ENCODE measurements at places on chromosomes 1 and 21. TPM values are rescaled to one million over a fixed set of nuclear protein-coding genes. Genes with fewer than 3 reads are reported as not detected.

Gene H6PD
- 6.8 TPM for total RNA-seq

Gene OVAAL
- not detected for total RNA-seq

Gene SAMSN1
- total RNA-seq, result not detected

Gene PSMA5
- 86.9 TPM for total RNA-seq

Gene C8B
- total RNA-seq, result not detected

Gene PTGFRN
- 57.4 TPM for total RNA-seq

Gene ZNF124
- total RNA-seq, result 22.2 TPM

Gene ZSWIM5
- total RNA-seq, result 1.6 TPM

Gene RGS4
- 16.6 TPM for total RNA-seq

Gene SGIP1
- not detected for total RNA-seq

Gene NEXN
- 3.5 TPM for total RNA-seq

Gene PLPPR5
- 2.7 TPM for total RNA-seq

- no peak overlapping the region for H3K4me3 ChIP-seq
- H3K27me3 ChIP-seq, result no peaks in the 10 kb centered on the region
- no peaks in the 10 kb centered on the region for H3K4me1 ChIP-seq
- DNase-seq, result no peak
Observed at GRCh38 chr1:2126331-2127186, 68.0 kb downstream of the FAAP20 start.

DNA sequence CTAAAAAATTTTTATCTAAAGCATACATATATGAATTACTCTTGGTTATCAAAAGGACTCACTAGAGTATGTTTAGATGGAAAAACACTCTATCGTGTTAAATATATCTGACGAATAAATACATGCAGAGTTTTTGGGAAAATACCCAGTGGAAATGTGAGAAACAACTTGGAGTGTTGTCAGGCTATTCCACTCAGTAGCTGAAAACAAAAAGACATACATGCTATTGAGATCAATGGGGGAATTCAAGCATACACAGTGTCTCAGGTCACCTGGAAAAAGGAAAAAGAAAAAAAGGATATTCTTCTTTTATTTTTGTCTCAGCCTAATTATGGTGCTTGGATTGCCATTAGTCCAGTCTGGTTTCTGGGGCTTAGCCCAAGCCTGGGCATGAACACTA lies 247.0 kb upstream of the LYPLAL1 start:
- DNase-seq, result no peak
- H3K27ac ChIP-seq, result no peak overlapping the region
- no peaks in the 10 kb centered on the region for H3K36me3 ChIP-seq

- H3K4me3 ChIP-seq, result no peak overlapping the region
- no peak for DNase-seq
- H3K27ac ChIP-seq, result no peak overlapping the region
Observed at GRCh38 chr1:81664341-81664740, 136.4 kb upstream of the ADGRL2 start.

DNA sequence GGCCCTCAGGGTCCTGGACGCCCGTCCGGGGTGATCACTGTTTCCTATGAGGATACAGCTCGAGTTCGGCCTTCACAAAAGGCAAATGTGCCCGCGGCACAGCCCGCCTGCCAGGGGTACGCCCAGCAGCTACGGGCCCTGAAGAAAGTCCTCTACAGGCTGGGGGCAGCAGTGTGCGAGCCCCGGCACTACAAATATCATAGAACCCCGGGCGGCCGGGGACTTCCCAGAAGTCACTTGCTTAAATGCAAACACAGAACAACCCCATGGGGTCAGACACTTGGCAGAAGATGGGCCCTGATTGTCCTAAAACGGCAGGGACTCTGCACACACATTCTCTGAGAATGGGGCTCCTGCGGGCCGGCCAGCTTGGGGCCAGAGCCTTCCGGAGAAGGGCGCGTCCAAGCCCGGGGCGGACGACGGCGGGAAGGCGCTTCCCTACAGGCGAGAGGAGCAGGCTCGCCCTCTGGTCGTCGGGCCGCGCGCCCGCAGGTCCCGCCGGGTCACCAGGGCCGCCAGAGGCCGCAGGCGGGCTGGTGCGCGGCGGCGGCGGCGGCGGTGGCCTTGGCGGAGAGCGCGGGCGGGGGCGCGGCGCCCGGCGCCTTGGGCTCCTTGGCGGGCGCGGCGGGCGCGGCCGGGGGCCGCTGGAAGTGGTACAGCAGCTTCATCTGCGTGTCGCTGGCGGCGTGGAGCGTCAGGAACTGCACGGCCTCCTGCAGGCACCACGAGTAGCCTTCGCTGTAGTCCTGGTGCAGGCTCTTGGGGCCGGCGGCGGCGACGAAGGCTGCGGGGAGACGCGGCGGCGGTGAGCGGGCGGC lies 888 bp downstream of the HES5 start:
- peak overlapping the region; percentile 54 for H3K4me3 ChIP-seq
- DNase-seq, result no peak
- H3K4me1 ChIP-seq, result peaks cover 47% of the 10 kb centered on the region
- no peaks in the 10 kb centered on the region for H3K27me3 ChIP-seq
- H3K36me3 ChIP-seq, result no peaks in the 10 kb centered on the region
- H3K27ac ChIP-seq, result no peak overlapping the region

DNA sequence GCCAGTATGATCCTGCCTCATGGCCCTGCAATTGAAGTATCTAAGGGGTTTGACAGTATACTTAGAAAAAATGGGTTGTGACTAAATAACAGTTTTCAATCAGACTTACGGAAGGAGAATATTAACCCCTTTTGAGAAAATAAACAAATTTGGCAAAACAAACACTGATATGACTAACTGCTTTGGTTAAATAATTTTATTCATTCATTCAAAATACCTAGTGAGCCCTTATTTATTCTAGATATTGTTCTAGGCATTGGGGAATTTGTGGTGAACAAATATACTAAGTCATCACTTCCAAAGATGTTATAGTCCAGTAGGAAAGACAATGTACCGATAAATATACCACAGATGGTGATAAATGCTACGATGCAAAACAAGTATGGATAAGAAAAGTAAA lies 358.7 kb downstream of the TGFB2 start:
- H3K4me1 ChIP-seq, result peaks cover 38% of the 10 kb centered on the region
- H3K4me3 ChIP-seq, result no peak overlapping the region
- peak overlapping the region; percentile 88 for H3K27ac ChIP-seq
- peak; percentile 68 for DNase-seq
- no peaks in the 10 kb centered on the region for H3K27me3 ChIP-seq

DNA sequence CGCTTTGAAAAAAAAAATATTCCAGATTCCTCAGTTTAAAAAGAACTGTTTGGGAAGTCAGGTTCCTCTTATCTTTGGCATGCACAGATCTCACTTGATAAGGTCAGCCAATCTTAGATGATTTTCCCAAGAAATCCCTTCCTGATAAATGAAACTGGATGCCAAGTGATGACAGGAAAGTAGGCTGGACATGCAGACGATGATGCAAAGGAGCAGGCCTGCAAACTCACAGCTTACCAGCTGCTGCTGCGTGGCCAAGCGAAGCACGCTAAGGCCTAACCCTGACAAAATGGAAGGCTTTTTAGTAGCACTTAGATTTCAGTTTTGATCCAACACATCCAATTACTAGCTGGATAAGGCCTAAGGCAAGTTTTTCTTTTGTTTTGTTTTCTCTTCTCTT lies 10.1 kb downstream of the TADA1 start:
- H3K4me1 ChIP-seq, result no peaks in the 10 kb centered on the region
- no peak for DNase-seq
- H3K27me3 ChIP-seq, result no peaks in the 10 kb centered on the region
- H3K4me3 ChIP-seq, result no peak overlapping the region
- peaks cover 57% of the 10 kb centered on the region for H3K36me3 ChIP-seq
- no peak overlapping the region for H3K27ac ChIP-seq

GRCh38 chr1:76496871-76497270 lies 370.4 kb upstream of the ST6GALNAC5 start:
- H3K4me1 ChIP-seq, result no peaks in the 10 kb centered on the region
- no peaks in the 10 kb centered on the region for H3K36me3 ChIP-seq
- H3K27ac ChIP-seq, result no peak overlapping the region
- H3K4me3 ChIP-seq, result no peak overlapping the region
- DNase-seq, result no peak

DNA sequence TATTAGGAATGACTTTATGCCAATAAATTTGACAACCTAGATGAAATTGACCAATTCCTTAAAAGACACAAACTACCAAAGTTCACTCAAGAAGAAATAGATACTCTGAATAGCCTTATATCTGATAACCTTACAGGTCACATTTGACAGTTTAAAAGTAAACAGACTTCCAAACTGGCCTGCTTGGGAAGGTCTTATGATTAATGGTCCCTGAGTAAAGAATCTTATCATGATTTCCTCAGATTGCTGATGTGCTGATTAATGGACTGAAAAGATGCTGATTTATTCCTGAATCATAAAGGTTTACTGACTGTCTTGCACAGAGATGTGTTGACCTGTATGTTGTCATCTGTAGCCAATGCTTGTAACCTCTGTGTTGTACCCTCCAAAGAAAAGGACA lies 9.7 kb upstream of the FTCD start:
- no peak overlapping the region for H3K4me3 ChIP-seq

DNA sequence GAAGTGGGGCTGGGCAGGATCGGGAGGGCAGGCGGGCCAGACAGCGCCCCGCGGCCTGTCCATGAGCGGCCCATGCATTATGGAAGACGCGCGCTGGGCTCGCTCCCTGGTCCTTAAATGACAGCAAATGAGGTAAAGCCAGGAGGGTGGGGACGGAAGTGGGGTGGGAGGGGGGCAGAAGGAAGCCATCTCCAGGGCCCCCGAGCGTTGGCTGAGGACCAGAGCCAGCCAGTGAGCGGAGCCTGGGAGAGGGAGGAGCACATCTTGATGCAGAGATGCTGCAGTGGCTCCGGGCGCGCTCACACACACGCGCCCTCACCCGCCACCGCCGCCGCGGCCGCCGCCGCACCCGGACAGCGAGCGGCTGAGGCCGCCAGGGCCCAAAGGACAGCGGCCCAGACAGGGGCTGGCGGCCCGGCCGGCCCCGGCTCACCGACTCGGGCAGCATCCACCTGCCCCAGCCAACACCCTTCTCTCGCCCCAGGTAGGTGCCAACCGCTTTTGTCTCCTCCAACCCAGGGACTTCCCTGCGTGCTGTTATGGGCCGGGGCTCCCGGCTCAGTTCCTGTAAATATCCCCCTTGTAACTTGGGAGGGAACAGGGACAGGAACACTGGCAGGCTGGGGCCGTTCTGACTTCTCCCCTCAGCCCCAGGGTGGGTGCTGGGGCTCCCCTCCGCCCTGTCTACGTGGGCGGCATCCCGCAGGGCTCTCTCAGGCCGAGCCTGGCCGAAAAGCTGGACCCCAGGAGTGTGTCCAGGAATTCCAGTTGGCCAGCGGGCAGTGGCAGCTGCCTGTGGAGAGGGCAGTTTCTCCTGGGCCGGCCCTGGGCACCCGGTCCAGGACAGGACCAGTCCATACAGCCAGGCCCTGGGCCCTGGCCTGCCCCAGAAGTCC lies at the start of gene CNTN2:
Gene CNTN2, plus strand, starts transcription at position 302 of the 896 bp plus-strand sequence. CDS start 9,974 bp downstream, outside the sequence.
- H3K27ac ChIP-seq, result no peak within 1 kb of the TSS
- peaks cover 94% of the 10 kb centered on the region for H3K27me3 ChIP-seq
- DNase-seq, result no peak

DNA sequence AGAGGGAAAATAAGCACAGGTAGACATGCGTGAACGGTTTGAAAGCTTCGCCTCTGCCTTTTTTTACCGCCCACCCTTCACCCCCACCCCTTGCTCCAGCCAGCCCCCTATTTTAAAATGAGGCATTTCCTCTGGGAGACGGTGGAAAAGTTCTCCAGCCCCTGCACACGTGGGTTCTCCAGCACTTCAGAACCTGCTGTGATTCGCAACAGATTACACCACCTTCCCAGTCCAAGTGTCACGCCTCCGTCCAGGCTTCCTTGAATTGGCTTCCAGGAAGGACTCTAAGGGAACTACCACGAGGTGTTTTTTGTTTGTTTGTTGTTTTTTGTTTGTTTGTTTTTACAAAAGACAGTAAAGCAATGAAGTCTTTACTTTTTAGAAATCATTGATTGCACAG lies 2.6 kb downstream of the LRRC7 start:
- no peak overlapping the region for H3K27ac ChIP-seq
- no peak overlapping the region for H3K4me3 ChIP-seq
- peaks cover 3% of the 10 kb centered on the region for H3K4me1 ChIP-seq
- no peaks in the 10 kb centered on the region for H3K36me3 ChIP-seq
- no peak for DNase-seq

GRCh38 chr21:9772348-9772672 lies 749.1 kb upstream of the TPTE start:
- DNase-seq, result no peak
- no peak overlapping the region for H3K27ac ChIP-seq
- no peaks in the 10 kb centered on the region for H3K27me3 ChIP-seq
- H3K4me1 ChIP-seq, result no peaks in the 10 kb centered on the region

DNA sequence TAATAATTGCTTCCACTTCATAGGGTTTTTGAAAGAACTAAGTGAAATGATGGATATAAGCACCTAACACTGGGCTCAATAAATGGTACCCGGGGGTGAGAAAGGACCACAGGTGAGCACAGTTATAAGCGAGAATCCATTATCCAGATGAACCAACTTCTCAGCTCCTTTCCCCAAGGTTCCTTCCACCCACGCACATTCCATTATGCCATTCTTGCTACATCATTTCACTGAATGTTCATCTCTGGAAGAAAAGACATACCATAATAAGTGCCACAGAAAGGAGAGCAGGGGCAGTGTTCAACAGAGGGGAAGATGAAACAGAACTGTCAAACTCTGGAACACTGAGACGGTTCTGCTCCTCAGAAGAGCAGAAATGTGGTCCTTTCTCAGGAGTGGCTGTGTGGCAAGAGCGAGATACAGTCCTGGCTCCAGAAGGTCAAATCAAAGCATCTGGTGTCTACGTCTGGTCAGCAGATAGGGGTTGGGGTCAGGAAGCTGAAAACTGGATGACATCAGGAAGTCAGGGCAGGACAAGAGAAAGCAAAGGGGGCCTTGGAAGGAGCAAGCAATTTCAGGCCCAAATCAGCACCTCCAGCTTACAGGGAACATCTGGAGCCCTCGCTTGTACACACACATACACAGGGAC lies 255.4 kb upstream of the TMEM51 start:
- peaks cover 11% of the 10 kb centered on the region for H3K4me1 ChIP-seq
- no peak overlapping the region for H3K27ac ChIP-seq
- H3K27me3 ChIP-seq, result 0 out of 2 replicates have a peak, but pooled peaks cover 4% of the 10 kb centered on the region
- DNase-seq, result no peak

GRCh38 chr1:3575993-3576392 lies 35.3 kb downstream of the MEGF6 start:
- no peaks in the 10 kb centered on the region for H3K27me3 ChIP-seq
- H3K4me1 ChIP-seq, result no peaks in the 10 kb centered on the region
- DNase-seq, result no peak

Data from PC-3 (cell line).